ENCODE measurements at places on chromosomes 11 and 22.

- DNase-seq = peak; percentile 21
Measured at GRCh38 chr11:19676475-19677380, 35.9 kb upstream of the NAV2 start.

- no peak for DNase-seq
Measured at GRCh38 chr11:110184456-110184855, 91.3 kb downstream of the ZC3H12C start.

DNA sequence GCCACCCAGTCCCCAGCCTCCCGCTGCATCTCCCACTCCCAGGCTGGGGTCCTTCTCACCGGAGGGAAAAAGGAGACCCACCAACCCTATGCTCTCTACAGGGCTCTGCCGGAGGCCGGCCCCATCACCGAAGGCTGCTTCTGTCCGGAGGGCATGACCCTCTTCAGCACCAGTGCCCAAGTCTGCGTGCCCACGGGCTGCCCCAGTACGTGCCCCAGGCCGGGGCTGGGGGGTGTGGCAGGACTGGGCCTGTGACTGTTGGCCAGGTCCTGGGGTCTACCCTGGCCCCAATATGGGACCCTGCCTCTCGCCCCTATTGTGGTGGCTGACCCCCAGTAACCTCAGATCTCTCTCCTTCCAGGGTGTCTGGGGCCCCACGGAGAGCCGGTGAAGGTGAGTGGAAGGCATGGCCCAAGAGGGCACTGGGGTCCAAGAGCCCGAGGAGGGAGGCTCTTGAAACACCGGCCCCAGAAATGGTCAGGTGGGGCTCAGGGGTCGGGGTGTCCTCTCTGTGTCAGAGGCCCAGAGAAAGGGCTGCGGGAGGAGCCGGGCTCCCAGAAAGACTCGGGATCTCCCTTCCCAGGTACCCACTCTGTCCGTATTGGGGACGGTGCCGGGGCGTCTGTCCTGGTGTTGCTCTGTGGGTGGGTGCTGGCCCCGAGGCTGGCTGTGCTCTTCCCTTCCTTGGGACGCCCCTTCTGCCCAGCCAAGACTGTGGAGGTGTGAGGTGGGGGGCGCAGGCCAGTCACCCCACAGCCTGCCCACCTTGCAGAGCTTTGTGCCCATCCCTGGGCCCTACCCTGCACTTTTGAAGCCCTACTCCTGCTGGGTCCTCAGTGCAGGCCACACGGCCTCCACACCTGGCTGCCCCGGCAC is 26.1 kb upstream of the MUC5B start:
- DNase-seq = no peak

DNA sequence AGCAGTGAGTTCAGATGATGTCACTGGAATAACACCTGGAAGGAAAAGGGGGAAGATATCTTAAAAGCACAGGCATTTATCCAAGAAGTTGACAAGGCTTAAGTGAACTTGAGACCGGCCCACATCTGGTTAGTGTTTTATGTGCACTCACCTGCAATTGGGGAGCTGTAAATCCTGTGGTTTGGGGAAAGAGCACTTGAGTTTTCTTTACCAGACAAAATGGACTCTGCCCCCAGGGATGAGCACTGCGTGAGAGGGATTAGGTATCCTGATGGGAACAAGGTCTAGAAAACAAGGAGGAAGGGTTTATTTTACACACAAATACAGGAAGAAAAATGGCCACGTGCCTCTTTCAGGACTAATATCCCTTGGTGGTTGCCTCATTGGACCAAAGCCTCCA is 15.2 kb downstream of the E2F8 start:
- DNase-seq = no peak

- DNase-seq = no peak
Measured at GRCh38 chr11:96785073-96785472, 395.3 kb downstream of the JRKL start.

DNA sequence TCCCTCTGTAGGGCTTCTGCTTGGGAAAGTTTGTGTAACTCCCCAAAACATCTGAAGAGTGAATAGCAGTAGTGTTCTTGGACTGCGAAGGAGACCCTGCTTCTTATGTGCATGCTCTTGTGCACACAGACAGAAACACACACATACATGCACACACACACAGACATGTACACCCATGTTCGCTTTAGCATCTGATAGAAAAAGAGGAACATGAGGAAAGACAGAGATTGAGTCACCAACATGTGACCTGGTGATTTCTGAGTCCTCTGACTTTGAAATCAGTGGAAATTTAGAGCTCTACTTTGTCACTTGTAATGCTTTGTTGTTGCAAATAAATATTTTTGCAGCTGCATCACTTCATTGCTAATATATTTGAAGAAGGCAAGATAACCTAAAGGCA is 23.8 kb downstream of the CD44 start:
- DNase-seq = no peak

- DNase-seq = no peak
Measured at GRCh38 chr22:39142088-39142680, 10.3 kb downstream of the CBX7 start.

DNA sequence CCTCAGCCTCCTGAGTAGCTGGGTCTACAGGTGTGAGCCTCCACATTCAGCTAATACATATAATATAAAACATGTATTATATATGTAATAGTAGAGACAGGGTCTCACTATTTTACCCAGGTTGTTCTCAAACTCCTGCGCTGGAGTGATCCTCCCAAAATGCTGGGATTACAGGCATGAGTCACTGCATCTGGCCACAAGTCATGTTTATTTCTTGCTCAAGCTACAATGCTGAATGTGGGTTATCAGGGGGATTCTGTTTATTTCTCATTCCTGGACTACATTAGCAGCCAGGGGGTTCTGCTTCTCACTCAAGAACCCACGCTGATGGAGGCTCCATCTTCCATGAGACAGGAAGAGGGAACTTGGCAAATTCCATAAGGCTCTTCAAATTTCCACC is 24.8 kb downstream of the FOLR3 start:
- no peak for DNase-seq

GRCh38 chr11:122696662-122697061 is 41.1 kb downstream of the UBASH3B start:
- DNase-seq = no peak

- DNase-seq = no peak
Measured at GRCh38 chr11:70644343-70645060, 246.2 kb downstream of the CTTN start.

GRCh38 chr11:34176751-34177209 is 71.4 kb downstream of the NAT10 start:
- DNase-seq = peak; percentile 36

- DNase-seq = no peak
Measured at GRCh38 chr22:20412474-20413216, 18.7 kb downstream of the ZNF74 start.

- peak; percentile 49 for DNase-seq
Measured at GRCh38 chr22:17968126-17968525, 56.2 kb downstream of the MICAL3 start.

DNA sequence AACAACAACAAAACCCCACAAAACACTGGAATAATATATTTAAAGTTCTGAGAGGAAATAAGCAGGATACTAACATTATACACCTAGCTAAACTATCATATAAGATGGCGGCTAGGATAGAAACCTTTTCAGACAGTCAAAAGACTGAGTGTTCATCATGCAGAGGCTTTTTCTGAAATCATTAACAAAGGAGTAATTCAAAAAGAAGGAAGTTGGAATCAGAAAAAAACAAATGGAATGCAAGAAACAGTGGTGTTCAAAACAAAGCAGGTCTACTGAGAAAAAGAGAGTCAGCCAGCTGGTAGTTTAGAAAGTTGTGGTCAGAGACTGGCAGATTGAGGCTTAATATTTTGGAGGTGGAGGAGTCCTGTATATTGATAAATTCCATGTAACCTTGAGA is 30.1 kb upstream of the ZBTB44 start:
- DNase-seq = no peak

Data from NCI-H345 (cell line).